Stimulated activated CD8-positive, alpha-beta memory T cell treated with anti-CD3 and anti-CD28 coated beads, Interleukin-7, amount 100 ng/mL, for 4 hours (primary cell): ENCODE measurements at places on chromosomes 2 and 18.

DNA sequence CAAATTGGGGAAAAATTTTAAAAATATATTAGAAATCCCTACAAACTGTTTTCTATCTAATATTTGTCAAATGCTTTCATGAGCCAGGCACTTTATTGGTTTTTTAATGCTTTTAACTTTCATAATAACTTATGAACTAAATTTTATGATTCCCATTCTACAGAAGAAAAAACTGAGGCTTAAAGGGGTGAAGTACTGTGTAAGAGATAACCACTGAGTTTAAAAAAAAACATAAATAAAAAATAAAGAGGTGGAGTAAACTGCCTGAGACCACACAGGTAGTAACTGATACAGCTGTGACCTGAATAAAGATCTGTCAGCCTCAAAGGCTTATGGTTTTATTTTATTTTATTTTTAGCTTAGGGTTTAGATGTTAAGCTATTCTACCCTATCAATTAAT lies 24.7 kb downstream of the PNPT1 start:
- DNase-seq: no peak

DNA sequence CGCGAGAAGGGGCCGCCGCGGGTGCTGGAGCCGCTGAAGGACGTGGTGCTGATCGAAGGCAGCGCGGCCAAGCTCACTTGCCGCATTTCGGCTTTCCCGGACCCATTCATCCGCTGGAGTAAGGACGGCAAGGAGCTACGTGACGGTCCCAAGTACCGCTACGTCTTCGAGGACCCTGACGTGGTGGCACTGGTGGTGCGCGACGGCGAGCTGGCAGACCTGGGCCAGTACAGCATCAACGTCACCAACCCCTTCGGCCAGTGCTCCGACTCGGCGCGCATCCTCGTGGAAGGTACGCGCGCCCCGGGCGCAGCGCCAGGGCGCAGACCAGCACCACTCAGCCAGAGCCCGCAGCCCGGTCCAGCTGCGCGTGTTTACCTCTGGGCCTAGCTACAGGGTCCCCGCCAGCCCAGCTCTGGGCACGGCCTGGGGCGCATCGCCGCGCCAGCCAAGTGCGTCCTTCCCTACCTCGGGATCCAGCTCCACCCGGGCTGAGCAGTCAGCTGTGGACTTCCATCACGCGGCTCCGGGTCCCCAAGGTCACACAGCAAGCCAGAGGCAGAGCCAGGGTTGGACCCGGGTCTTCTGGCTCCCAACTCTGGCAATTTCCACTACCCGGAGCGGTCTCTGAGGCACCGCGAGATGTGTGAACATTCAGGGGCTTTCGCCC lies 1.7 kb upstream of the GMPPA start:
- no peak for DNase-seq

DNA sequence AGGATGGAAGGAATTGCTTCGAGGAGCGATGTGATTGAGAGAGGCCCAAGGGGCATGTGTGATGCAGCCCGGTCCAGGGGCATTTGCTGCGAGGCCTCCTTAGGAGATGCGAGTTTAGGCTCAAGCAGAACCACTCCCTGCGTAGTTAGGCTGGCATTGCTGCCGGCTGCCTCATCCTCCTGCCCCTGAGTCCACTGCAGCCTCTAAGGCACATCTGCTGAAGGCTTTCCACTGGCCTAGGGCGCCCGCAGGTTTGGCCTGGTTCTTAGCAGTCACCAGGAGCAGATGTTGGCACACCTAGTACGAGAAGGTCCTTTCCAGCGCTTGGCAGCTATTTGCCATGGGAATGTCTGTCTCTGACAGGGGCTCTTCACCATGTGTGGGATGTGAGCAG lies 20.7 kb downstream of the INPP5D start:
- no peak for DNase-seq

GRCh38 chr2:5691221-5691984 lies 781 bp upstream of the SOX11 start:
- no peak for DNase-seq

- no peak for DNase-seq
Observed at GRCh38 chr2:10776231-10776977, 36.2 kb downstream of the PDIA6 start.

GRCh38 chr18:70621710-70622109 lies 332.9 kb downstream of the SOCS6 start:
- DNase-seq: no peak

DNA sequence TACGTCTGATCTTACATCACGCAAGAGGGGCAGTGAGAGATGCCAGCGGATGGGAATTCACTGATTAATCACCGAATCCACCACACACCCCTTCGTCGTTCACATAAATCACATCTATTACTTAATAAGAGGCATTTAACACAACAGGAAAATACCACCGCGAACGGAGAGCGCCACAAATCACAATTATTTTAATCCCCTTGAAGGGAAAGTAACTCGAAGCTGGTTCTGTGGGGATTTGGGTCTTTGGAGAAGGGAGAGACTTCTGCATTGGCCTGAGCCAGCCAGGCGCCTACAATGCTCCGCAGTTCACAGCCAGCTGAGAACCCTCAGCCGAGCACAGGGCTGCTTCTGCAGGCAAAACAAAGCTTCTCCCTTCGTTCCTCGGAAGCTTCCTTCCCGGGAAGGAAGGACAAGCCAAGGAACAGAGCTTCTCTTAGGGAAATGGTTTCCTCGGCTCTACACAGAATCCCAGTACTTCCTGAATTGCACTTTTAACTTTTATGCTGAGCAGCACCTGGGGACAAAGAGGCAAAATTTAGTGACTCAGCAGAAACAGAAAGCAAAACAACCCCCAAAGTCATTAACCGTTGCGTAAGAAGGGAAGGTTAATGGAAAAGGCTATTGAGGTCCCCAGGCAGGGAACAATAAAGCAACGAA lies at the start of gene LRP1B:
LRP1B (minus strand) TSS at position 7 of the 660 bp plus-strand sequence. CDS start 287 bp downstream, outside the sequence.
- no peak for DNase-seq

DNA sequence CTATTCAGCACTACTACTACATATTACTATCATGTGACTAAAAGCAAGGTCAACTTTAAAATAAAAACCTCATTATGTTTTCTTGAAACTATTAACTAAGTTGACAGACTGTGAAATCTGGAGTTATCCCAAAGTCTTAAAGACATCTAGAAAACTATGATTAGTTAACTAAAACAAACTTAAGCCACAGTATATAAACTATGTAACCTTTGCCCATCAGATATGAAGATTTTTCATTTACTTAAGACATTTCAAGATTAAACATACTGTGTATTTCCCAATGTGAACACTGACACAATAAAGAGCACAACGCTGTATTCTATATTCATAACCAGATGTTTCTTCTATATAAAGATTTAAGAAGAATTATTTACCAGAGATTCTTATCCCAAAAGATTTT lies 33.5 kb upstream of the CACNB4 start:
- DNase-seq: no peak

GRCh38 chr18:67402543-67402942 lies 114.0 kb downstream of the DSEL start:
- DNase-seq: no peak

DNA sequence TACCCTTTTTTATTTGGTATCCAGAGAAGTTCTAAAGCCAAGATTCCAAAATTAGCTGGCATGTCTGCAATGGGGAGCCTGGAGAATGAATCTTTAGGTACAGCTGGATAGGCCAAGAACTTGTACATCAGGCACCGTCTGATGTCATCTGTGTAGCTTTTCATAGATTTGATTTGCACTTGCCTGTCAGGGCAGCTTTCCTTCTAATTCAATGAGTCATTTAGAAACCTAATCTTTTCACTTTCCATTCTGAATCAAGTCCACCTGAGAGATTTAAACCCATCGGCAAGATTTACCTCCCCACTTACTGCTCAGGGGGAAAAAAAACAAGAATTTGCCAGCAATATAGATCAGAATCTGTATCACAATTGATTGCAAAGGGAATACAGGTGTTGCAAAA lies 60.9 kb upstream of the ACAA2 start:
- DNase-seq: no peak

DNA sequence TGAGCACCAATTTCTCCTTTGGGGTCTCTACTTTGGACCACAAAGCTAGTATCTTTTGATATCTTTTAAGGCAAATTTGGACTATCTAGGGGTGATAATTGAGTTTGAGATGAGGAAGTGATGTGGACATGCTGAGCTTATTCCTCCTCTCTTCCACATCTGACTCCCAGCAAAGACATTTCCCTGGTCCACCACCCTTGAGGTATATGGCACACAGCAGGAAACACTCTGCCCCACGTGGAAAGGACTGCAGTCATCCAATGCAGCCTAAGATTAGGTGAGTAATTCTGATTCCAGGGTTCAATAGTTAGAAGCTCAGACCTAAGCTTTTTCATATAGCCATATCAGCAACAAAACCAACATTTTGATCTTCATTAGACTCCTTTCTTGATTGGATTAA lies 290.1 kb upstream of the CHAC2 start:
- no peak for DNase-seq

DNA sequence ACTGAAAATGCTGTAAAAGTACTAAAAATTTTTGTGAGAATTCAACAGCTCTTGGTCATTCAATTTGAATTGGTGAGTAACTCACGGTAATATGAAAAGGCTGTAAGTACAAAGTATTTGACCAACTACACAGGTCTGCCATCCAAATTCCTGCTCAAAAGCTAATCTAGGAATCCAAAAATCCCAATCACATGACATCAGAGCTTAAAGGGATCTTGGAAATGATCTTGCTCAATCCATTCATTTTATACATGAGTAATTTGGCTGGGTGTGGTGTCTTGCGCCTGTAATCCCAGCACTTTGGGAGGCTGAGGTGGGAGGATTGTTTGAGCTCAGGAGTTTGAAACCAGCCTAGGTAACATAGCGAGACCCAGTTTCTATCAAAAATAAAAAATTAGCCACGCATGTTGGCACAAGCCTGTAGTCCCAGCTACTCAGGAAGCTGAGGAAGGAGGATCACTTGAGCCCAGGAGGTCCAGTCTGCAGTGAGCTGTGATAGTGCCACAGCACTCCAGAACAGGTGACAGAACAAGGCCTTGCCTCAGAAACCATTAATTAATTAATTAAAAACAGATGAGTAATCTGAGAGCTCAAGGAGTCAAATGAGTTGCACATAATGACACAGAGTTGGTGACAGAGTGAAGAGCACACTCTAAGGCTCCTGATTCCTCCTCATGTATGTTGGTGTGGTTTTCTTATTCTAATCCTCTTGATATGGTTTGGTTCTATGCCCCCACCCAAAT lies 19.8 kb downstream of the SPIRE1 start:
- DNase-seq: no peak

GRCh38 chr2:42881732-42882131 lies 89.3 kb upstream of the HAAO start:
- no peak for DNase-seq

GRCh38 chr2:120261387-120262006 lies 8.8 kb downstream of the RALB start:
- no peak for DNase-seq

- DNase-seq: no peak
Observed at GRCh38 chr2:107595285-107595684, 231.4 kb upstream of the RGPD4 start.

DNA sequence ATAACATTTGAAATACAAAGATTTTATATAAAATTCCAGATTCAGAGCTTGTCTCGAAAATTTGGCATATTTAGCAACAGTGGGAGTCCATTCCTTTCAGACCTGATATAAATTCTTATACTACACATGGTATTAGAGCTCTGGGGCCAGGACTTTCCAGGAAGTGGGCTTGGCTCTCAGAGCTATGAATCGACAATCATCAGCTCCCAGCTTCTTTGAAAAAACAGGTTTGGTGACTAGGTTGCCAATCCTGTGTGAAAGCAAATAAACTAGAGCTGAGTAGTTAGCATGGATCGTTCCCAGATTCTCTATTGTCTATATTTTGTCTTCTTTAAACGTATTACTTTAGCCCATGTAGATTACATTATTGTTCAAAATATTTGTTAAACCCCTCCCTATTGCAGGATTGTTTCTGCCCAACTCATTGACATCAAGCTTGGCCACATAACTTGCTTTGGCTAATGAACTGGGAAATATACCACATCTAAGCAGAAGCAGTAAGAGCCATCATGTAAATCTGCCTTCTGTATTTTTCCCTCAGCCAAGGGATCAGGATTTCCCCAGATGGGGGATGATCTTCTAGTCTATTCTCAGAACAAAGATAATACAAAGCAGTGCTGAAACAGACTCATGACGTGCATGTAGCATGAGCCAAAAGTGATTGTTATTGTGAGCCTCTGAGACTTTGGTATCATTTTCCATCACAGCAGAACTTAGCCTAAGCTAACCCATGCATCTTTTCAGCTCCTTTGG lies 105.4 kb downstream of the KCNH7 start:
- no peak for DNase-seq

DNA sequence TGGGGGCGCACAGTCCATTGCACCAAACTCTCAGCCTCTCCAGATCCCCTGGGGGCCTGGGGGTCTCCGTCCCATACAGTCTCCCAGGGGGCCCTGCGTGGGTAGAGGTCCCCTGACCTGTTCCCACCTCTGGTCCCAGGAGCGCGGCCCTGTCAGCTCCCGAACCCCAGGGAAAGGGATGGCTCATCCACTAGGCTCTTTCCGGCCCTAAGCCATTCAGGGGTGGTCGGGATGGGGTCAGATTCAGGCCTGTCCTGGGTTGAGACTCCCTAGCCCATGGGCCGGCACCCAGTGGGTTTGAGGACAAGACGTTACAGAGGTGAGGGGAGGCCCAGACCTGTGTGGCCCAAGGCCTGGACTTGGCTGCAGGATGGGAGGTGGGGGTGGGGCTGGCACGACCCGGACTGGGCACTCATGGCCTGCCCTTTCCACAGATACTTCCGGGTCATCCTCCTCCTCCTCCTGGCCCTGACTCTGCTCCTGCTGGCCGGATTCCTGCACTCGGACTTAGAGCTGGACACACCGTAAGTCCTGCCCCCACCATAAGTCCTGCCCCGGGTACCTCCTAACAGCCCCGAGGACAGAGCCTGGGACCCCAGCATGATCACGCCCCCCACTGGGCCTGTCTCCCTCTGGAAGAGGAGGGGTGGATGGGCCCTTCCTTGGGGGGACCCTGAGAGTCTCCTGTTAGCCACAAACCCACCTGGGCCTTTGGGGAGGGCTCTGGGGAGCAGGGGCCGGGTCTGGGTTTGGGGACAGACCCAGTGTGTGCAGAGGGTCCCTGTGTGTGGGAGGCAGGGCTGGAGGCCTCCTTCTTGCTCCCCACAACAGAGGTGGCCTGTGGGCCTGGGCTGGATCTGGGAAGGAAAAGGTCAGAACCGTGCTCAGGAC lies 10.1 kb upstream of the NEU4 start:
- DNase-seq: no peak
